ENCODE measurements at places on chromosomes 6 and 20.

DNA sequence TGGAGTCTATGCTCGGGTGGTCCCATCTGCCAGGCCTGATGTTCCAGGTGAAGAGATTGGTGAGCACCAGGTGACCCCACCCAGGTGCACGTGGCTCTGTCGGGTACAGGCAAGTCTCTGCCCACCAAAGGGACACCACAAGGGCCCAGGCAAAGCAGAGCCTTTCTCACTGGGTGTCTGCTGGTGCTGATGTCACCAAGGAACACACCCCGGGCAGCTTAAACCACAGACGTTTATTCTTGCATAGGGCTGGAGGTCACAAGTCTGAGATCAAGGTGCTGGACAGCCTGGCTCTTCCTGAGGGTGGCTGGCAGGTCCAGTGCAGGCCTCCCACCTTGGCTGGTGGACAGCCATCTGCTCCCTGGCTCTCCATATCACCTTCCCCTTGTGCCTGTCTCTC is 100.7 kb upstream of the CD93 start:
- DNase-seq, result no peak

- DNase-seq, result no peak
Measured at GRCh38 chr20:8946036-8946940, 122.6 kb upstream of the PLCB4 start.

DNA sequence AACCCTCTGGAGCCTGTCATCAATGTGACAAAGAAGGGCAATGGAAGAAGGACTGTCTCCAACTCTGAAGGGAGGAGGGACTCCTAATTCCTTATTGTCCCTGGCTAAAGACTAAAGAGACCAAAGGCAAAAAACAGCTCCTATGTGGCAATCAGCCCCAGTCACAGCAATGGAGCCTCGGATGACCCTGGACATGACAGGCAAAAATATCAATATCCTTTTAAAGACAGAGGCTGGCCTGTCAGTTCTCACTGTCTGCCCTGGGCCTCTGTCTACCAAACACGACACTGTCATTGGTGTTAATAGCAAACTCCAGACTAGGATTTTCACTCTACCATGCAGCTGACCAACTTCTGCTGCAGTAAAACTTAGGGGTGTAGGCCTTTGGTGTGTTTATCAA is 38.0 kb upstream of the POU5F1 start:
- no peak for DNase-seq

GRCh38 chr20:17210983-17211382 is 15.9 kb upstream of the PCSK2 start:
- DNase-seq, result no peak

DNA sequence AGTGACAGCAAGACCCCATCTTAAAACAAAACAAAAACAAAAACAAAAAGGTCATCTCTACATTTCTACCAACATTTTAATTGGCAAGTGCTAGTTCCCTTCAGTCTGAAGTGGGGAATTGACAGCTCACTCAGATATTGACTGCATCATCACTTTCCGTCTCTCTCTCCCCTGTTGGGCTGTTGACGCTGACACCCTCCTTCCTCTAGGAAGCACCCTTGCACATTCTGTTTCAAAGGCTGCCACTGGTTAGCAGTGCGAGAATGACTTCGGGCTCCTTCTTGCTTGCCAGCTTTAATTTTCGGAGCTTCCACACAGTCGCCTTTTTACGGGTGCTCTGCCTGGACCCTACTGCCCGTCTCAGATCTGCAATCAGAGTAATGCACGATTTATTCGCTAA is 96.6 kb upstream of the INSM1 start:
- no peak for DNase-seq

DNA sequence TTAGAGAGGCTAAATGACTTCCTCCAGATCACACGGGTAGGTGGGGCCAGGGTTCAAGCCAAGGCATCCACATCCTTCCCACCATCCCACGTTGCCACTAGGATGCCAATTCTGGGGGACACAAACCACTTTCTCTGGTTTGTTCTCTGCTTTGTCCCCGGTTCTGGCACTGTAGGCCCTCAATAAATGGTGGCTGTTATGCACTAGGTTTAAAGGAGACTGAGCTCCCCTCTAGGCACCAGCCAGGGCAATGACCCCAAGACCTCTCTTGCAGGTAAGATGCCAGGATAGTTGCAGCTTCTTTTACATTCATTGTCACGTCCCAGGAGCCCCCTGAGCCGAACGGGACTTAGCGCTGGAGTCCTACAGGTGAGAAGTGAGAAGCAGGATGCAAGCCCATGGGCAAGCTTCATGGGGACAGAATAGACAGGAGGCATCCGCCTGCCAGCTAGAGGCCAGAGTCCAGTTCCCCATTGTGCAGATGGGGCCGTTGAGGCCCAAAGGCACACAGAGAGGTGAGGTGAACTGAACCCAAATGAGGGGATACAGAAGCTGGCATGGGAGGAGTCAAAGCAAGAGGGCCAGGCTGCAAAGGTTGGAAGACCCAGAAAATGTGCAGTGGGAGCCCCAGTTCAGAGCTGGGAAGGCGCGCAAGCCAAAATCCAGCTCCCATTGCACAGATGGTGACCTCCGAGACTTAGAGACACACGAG is 677 bp downstream of the PXMP4 start:
- no peak for DNase-seq

DNA sequence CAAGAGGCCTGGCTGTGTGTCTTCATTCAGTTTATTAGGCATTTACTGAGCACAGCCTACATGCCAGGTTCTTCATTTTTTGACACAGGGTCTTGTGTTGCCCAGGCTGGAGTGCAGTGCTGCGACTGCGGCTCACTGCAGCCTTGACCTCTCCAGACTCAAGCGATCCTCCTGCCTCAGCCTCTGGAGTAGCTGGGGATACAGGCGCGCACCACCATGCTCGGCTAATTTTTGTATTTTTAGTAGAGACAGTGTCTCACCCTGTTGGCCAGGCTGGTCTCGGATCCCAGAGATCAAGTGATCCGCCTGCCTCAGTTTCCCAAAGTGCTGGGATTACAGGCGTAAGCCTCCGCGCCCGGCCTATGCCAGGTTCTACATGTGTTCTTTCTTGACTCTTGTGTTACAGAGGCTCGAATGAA is 601 bp upstream of the ATRN start:
- DNase-seq, result no peak

Measured in stimulated activated CD4-positive, alpha-beta T cell treated with anti-CD3 and anti-CD28 coated beads, Interleukin-1b, Interleukin-23, amount 100 ng/mL, for 1 hour (primary cell).